Stimulated activated CD4-positive, alpha-beta T cell treated with anti-CD3 and anti-CD28 coated beads, Interleukin-2, amount 100 ng/mL, for 24 hours (primary cell): ENCODE measurements at places on chromosomes 6 and 20.

- no peak for DNase-seq
Observed at GRCh38 chr20:3262566-3262965, 23.6 kb upstream of the SLC4A11 start.

DNA sequence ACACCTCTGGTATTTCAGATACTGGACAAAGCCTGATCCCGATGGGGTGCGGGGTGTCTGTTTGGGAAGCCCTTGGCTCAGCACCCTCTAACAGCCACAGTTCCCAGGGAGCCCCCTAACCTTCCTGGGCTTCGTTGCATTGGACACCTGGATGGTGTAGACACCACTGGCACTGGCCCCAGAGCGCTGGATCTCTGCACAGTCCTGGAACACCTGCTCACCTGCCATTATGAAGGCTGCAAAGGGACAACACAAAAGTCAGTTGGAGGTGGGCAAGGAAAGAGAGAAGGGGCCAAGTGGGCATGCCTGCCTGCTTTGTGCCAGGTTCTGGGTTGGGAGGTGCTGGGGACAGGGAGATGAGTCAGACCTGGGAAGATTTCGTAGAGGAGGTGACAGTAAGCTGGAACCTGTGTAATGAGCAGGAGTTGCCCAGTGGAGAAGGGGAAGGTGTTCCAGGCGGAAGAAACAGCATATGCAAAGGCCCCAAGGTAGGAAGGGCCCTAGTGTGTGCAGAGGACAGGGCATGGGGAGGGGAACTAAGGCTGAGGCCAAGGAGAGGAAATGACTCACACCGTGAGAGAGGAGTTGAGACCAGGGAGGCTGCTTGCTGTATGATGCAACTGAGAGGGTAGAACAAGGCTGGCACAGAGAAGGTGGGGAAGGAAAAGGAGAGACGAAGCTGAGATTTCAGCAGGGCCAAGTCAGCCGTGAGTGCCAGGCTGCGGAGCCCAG lies 34.9 kb downstream of the ANGPT4 start:
- no peak for DNase-seq

DNA sequence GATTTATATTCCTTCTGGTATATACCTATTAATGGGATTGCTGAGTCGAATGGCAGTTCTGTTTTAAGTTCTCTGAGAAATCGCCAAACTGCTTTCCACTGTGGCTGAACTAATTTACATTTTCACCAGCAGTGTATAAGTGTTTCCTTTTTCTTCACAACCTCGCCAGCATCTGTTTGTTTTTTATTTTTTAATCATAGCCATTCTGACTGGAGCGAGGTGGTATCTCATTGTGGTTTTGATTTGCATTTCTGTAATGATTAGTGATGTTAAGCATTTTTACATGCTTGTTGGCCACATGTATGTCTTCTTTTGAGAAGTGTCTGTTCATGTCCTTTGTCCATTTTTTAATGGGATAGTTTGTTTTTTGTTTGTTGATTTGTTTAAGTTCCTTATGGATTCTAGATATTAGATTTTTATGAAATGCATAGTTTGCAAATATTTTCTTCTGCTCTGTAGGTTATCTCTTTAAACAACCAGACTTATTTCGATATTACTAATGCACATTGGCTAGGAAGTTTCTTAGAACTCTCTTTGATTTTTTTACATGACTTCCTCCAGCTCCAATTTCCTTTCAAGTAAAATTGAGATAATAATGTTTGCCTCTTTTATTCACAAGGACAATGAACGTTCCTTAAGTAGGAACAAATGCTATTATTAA lies 12.2 kb upstream of the VNN1 start:
- no peak for DNase-seq

GRCh38 chr20:56716806-56717205 lies 87.7 kb downstream of the TFAP2C start:
- no peak for DNase-seq

DNA sequence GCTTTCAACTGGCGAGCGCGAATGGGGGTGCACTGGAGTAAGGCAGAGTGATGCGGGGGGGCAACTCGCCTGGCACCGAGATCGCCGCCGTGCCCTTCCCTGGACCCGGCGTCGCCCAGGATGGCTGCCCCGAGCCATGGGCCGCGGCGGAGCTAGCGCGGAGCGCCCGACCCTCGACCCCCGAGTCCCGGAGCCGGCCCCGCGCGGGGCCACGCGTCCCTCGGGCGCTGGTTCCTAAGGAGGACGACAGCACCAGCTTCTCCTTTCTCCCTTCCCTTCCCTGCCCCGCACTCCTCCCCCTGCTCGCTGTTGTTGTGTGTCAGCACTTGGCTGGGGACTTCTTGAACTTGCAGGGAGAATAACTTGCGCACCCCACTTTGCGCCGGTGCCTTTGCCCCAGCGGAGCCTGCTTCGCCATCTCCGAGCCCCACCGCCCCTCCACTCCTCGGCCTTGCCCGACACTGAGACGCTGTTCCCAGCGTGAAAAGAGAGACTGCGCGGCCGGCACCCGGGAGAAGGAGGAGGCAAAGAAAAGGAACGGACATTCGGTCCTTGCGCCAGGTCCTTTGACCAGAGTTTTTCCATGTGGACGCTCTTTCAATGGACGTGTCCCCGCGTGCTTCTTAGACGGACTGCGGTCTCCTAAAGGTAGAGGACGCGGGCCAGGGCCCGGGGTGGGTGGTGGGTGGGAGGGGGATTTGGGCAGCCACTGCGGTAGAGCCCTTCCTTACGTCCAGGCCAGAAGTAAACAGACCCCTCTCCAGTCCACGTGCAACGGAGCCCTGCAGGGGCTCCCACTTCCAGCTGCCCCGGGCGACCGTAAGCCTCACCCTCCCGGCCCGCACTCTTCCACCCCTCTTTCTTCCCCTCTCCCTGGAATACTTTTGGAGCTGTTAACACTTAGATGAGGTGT lies 998 bp downstream of the BMP2 start:
- DNase-seq = no peak

- no peak for DNase-seq
Observed at GRCh38 chr20:48733296-48733790, 94.5 kb downstream of the PREX1 start.

GRCh38 chr6:134205366-134205765 lies 112.5 kb downstream of the SGK1 start:
- DNase-seq = no peak

GRCh38 chr6:137853569-137854213 lies 13.4 kb upstream of the TNFAIP3 start:
- no peak for DNase-seq
